ENCODE measurements at places on chromosomes 1 and 21.

- DNase-seq = no peak
Observed at GRCh38 chr1:179816196-179816960, 61.2 kb downstream of the TOR1AIP2 start.

GRCh38 chr1:14037101-14037847 is 337.3 kb downstream of the PRDM2 start:
- DNase-seq = no peak

GRCh38 chr1:111320066-111320879 is 29.6 kb downstream of the CHIA start:
- DNase-seq = no peak

GRCh38 chr1:96752394-96752793 is 30.8 kb downstream of the PTBP2 start:
- DNase-seq = no peak

- DNase-seq = no peak
Observed at GRCh38 chr1:150477733-150478132, 9.5 kb upstream of the TARS2 start.

DNA sequence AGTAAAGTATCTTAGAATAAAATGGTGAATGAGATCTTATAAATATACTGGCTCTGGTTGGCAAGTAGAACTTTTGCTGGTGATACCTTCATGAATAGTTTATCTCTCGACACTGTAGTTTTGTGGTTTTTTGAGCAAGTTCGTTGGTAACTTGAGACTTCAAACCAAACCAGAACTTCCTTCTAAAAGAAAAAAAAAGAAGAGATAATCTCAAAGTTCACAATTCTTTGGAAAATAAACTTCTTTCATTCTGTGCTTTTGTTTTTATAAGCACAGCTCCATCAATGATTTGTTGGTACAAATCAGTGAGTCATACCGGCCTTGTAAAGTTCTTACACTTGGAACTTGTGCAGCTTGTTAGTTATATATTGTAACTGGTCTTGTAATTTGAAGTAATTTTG is 2.3 kb downstream of the HIPK1 start:
- no peak for DNase-seq

DNA sequence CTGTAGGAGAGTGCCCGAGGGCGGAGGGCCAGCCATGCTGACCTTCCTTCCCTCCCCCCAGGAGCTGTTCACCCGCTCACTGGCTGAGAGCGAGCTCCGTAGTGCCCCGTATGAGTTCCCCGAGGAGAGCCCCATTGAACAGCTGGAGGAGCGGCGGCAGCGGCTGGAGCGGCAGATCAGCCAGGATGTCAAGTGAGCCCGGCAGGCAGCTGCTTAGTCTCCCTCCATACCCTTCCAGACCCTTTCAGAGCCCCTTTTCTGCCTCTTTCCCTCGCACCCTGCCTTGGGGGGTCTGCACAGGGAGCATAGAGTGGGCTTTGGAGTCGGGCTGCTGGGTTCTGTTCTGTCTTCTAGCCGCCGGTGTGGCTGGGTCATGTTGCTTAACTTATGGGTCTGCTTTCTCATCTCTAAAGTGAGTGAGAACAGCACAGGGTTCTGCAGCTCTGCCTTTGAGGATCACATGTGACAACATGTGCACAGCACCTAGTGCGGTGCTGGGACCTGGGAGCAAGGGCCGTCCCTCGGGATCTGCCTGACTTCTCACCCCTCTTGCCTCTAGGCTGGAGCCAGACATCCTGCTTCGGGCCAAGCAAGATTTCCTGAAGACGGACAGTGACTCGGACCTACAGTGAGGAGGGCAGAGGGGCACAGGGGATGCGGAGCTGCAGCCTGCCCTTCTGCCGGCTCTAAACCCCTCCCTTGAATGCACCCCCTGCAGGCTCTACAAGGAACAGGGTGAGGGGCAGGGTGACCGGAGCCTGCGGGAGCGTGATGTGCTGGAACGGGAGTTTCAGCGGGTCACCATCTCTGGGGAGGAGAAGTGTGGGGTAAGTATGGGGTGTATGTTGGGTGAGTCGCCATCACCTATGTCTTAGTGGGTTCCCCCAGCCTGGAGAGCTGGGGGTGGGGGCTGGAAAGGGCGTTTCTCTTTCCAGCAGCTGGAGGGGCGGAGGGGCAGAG is 6.2 kb downstream of the AMPD2 start:
- no peak for DNase-seq

GRCh38 chr1:86429122-86429725 is 5.3 kb downstream of the CLCA2 start:
- DNase-seq = no peak

DNA sequence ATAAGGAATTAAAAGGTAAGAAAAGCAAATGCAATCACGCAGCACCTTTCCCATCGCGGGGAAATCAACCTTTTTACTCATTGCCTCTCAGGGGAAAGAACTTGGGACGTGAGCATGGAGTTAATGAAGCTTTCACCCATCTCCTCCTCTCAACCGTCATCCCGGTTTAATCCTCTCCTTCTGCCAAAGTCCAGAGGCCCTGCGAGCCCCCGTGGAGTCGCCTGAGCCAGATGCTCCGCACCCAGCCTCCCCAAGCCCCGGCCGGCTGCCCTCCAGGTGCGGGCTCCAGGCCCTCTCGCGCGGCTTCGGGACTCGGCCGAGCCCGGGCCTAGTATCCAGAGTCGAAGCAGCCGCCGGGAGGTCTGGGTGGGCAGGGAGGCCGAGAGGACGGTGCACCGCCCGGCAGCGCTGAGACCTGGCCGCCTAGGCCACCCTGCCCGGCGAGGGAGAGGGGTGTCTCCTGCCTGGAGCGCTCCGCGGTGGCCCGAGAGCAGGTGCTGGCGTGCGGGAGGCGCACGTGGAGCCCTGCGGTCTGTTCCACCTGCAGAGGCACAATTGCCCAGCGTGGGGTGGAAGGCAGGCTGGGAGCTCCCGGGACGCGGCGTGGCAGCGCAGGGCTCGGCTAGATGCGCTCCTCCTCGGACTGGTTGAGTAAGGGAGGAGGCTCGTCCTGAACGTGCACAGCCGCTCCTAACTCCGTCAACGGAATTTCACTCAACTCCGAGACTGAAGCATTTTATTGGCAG is 218.5 kb downstream of the SDCCAG8 start:
- no peak for DNase-seq

DNA sequence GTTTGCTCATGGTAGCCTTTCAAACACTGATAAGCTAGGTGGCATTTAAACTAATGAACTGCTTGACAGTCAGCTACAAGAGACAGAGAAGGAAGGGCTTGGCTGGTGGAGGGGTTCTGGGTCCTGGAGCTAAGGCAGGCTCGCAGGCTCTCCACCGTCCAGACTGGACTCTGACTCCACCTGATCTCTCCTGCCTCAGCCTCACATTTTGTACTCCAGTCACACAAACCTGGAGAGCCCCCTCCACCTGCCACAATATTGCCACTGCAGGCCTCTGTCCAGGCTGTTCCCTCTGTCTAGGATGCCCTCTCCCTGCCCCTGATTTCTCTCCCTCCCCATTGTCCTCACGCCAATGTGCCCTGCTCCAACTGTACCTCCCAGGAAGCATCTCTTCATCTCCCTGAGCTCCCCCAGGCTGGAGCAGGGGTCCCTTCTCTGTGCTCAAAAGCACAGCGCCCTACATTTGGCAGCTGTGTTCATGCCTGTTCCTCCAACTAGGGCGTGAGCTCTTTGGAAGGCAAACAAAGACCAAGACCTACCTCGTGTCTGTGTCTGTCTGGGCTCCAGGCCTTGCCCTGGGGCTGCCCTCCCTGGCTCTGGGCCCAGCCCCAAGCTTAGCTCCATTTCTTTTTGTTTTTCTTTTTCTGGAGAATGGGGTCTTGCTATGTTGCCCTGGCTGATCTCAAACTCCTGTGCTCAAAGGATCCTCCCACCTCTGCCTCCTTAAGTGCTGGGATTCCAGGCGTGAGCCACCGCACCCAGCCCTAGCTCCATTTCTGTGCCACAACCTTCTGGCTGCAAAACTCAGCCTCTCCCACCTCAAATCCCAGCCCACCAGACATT is 2.9 kb downstream of the TIE1 start:
- DNase-seq = no peak

DNA sequence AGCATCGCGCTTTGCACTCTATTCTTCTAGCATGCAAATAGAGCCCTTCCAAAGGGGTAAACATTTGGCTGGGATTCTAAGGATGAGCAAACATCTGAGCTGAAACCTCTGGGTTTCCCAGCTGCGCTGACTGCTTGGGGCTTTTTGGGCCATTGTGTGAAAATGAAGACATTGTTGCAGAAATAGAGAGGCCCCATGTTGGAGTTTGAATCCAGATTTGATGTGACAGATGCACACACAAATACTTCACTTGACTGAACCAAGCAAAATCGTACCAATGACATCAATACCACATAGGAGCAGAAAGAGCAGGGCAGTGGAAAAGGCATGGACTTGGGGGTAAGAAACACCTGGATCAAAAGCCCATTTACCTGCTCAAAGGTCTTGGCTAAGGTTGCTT is 144.6 kb upstream of the HMGB4 start:
- no peak for DNase-seq

DNA sequence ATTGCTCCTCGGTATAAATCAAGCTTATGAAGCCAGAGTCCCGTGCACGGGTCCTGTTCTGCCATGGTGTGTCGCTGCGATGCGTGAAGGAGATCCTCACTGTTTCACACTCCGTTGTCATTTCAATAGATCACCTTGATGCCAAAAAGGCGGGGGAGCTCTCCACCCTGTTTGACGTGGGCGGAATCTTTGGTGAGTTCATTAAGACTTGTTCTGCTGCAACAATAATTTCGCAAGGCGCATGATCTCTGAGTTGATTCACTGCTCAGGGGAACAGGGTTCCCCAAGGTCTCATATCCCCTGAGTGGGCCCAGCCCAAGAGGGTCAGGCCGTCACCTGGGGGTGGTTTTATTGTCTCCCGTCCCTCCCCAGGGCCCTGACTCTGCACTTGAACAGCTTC is 50.0 kb downstream of the SLC37A1 start:
- no peak for DNase-seq

DNA sequence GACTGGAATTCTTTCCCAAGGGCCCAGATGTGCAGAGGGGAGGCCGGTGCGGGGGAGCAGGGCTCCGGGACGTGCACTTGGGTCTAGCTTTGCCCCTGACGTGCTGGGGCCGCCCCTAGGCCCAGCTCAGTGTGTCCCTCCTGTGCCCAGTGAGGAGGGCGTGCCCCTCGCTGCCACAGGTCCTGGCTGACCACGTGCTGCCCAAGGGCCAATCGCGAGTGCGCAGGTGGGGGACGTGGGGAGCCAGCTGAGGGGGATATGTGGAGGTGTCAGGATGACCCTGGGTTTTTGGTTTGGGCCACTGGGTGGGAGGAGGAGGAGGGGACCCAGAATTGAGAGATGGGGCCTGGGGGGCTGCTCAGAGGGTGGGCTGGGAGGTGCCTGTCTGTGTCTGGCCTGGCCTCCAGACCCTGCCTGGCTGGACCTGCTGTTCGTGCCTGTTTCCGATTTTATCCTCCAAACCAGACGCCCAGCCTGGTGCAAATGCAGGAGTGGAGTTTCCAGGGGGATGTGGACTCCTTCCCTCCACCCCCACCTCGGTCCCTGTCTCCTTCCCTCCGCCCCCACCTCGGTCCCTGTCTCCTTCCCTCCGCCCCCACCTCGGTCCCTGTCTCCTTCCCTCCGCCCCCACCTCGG is 6.1 kb upstream of the RNF223 start:
- peak; percentile 43 for DNase-seq

DNA sequence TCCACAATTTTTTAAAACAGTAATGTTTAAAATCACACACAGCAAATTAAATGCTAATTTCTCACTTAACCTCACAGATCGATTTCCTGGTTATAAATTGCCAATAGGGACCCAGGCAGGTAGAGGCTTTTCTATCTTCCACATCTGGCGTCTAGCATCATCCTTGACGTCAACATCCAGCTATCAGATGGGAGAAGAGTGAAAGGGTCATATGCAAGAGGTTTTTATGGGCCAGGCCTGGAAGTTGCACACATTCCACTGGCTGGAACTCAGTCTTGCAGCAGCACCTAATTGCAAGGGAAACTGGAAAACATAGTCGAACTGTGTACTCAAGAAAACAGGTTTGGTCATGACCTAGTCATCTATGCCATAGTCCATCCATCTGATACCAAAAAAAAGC is 6.0 kb upstream of the EEIG2 start:
- DNase-seq = no peak

- DNase-seq = no peak
Observed at GRCh38 chr1:172751683-172752082, 92.8 kb downstream of the FASLG start.

GRCh38 chr1:51444096-51444495 is 75.0 kb downstream of the EPS15 start:
- DNase-seq = no peak

- DNase-seq = no peak
Observed at GRCh38 chr1:230819976-230820375, 48.3 kb downstream of the C1orf198 start.

GRCh38 chr1:23102289-23102688 is 66.4 kb downstream of the LUZP1 start:
- DNase-seq = no peak

- DNase-seq = no peak
Observed at GRCh38 chr1:205476648-205477047, 20.8 kb upstream of the BLACAT1 start.

- DNase-seq = no peak
Observed at GRCh38 chr21:40662889-40663288, 184.1 kb downstream of the DSCAM start.

DNA sequence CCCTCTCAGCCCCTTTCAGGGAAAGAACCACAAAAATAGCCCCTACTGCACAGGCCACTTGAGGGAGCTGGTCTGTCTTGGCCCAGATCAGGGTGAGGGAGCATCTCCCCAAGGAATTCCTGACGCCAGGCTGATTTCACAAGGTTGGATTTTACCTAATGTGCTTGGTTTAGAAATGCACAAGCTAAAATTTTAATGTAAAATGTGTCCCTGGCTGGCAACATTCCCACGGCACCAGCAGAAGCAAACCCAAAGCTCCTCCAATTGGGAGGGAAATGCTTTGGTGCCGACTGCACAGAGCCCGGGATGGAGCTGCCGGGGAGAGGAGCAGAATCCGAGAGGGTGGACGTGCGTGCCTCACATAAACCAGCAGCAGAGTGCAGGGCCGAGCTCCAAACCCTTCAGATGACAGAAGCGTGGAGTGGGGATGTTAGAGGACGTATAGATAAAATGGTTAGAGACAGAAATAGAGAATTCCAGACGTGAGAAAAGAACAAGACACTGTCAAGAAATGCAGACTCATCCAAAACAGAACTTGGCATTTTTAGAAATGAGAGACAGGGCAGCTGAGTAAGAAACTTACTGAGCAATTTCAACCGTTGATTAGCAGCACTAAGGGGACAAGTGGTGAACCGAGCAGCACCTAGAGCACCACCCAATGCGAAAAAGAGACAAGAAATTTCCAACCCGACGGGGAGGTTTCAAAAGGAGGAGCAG is 41.6 kb upstream of the TMEM52 start:
- DNase-seq = no peak

DNA sequence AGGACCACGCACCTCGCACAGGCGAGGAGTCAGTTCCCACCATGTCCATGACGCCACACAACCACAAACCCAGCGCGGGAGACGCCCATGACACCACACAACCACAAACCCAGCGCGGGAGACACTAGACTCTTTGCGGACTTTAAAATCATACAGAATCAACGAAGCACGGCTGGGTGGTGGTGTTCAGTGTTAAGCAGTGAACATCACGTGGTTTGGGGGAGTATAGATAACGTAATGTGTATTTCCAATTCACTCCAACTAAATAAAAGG is 19.2 kb downstream of the PTTG1IP start:
- no peak for DNase-seq

- no peak for DNase-seq
Observed at GRCh38 chr1:24285231-24285630, 33.9 kb upstream of the GRHL3 start.

- no peak for DNase-seq
Observed at GRCh38 chr1:194068446-194069167, 882.2 kb upstream of the B3GALT2 start.

- no peak for DNase-seq
Observed at GRCh38 chr1:185668013-185668412, 66.2 kb upstream of the HMCN1 start.

- DNase-seq = no peak
Observed at GRCh38 chr1:87951852-87952251, 623.2 kb downstream of the LMO4 start.
